Epithelial cell of proximal tubule (primary cell): ENCODE measurements at places on chromosomes 11 and 22. TPM values are rescaled to one million over a fixed set of nuclear protein-coding genes. Genes with fewer than 3 reads are reported as not detected.

DNA sequence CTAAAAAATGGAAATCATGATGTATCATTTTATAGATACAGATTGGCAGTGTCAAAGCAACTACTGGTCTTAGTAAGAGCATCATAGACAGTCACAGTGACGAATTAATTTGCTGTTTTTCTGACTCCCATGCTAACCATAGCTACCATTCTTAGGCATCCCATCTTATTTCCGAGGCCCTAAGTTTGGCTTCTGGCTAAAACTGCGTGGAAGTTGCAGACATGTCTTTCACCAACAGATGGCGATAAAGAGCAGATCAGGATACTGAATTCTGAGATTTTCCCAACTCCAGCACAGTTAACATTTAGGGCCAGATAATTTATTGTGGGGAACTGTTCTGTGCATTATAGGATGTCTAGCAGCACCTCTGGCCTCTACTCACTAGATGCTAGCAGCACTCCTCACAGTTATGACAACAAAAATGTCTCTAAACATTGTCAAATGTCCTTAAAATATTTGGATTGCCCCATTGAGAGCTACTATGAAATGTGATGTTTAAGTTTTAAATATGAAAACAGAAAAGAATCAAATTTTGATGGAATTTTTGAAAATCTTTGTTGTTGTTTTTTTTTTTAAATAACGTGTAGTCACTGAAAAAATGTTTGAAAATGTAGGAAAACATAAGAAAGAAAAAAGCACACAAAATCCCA, 16.3 kb downstream of the OR2AG2 start:
- no peak for DNase-seq

- no peak for DNase-seq
Observed at GRCh38 chr11:106421676-106422292, 344.3 kb downstream of the AASDHPPT start.

DNA sequence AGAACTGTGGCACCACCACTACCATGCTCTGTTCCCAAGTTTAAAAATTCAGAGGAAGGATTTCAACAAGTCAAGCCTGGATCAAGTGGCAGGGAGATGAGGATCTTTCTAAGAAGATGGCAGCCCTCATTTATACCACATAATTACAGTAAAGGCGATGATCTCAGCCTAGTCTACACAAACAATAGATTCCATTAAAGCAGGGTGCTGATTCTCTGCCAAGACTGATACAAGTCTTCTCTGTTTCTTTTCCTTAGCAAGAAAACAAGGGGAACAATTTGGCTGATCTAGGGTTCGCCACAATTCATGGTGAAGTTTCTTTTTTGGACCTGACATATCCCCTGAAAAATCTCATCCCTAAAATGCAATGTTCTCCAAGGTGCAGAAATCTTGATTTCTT, 73.9 kb downstream of the PPFIBP2 start:
- DNase-seq: no peak

GRCh38 chr11:104783241-104783640, 115.0 kb downstream of the CASP12 start:
- DNase-seq: no peak

GRCh38 chr11:67614730-67615714, 8.3 kb downstream of the NDUFV1 start:
- no peak for DNase-seq

- no peak for DNase-seq
Observed at GRCh38 chr11:88631497-88631896, 294.0 kb upstream of the CTSC start.

DNA sequence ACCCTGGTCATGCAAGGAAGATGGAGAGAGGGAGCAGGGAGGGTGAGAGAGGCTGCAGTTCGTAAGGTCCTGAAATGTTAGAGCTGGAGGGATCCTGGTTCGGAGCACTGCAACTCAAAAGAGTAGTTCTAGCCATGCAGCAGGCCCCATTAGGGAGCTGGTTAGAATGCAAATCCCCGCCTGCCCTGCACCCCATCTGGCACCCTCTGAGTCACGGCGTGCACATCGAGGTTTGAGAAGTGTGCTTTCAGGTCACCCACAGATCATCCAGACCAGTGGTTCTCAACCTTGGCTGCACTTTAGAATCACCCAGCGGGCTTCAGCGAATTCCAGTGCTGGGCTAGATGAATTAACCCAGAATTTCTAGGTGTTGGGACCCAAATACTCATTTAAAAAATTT, 48.2 kb downstream of the ST3GAL4 start:
- DNase-seq: no peak

GRCh38 chr22:23522623-23523251, 57.4 kb downstream of the IGLL1 start:
- DNase-seq: no peak

GRCh38 chr11:133724116-133724515, 121.2 kb downstream of the SPATA19 start:
- no peak for DNase-seq

EHBP1L1 gene
- total RNA-seq: 26.1 and 26.3 TPM in 2 replicates

GPR83 gene
- 0.07 and 0.12 TPM in 2 replicates for total RNA-seq

CD81 gene
- 179 and 183 TPM in 2 replicates for total RNA-seq

OR8D1 gene
- not detected in 2 replicates for total RNA-seq

ZW10 gene
- total RNA-seq: 16.3 and 25.7 TPM in 2 replicates

ROM1 gene
- total RNA-seq: 1.2 and 1.4 TPM in 2 replicates
